ENCODE measurements at places on chromosomes 7 and 10.

- DNase-seq, result peak; percentile 43
Observed at GRCh38 chr7:100119970-100120732, 717 bp downstream of the CNPY4 start.

GRCh38 chr7:2517026-2517425 is 2.5 kb upstream of the LFNG start:
- no peak for DNase-seq

- DNase-seq, result no peak
Observed at GRCh38 chr10:116848944-116849247, 403 bp upstream of the ENO4 start.

DNA sequence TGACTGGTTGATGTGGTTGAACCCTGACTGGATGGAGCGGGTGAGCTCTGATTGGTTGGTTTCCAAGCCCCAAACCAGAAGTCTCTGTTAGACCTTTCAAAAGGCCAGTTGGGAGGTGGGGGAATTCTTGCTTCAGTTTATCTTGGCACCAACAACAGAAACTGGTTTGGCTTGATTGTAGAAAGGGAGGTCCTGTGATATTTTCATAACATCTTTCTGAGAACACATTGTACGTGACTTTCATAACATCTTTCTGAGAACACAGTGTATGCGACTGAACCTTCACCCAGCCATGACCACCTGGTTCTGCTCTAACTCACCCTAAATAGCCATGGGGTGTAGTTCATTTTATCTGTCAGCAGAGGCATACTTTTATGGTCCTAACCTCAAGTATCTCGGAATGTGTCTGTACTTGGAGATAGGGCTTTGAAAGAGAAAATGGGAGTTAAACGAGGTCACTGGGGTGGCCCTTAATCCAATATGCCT is 88.3 kb downstream of the GALNT17 start:
- DNase-seq, result no peak

DNA sequence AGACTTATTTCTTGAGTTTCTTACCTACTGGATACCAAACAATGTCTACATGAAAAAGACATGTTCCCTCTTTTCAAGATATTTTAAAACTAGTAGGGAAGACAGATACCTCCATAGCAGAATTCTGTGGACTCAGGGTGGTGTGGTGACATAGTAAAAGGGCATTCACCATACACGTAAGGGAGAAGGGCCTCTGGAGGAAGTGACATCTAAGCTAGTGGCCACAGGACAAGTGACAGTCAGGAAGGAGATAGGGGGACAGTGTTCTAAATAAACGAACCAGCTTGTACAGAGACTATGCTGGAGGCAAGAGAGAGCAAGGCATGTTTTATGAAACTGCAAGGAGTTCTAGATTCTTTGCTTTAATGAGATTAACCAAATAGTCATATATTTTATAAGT is 321.7 kb upstream of the LRGUK start:
- DNase-seq, result no peak

GRCh38 chr10:123205041-123205440 is 50.8 kb downstream of the BUB3 start:
- no peak for DNase-seq

DNA sequence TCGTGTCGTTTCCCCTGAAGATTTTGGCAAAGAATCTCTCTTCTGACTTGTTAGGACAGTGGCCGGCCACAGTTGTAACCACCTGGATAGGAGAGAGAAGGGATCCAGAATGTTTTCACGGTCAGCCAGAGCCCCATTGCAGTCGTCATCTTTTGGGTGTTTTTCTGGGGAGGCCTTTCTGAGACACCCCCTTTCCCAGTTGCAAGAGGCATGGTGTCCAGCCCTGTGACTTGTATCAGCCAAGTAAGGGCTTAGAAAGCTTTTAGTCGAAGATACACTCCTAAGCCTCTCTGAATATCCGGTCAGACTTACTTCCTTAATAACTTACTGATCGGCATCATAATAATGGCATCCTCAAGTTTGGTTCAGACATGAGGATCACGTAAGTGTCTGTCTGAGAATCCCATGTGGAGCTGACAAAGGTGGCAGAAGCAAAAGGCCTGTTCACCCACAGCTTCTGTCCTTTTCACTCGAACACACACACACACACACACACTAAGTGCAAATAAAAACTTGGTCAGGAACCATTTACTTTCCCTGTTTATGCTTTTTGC is 435.7 kb upstream of the GALNT17 start:
- no peak for DNase-seq

DNA sequence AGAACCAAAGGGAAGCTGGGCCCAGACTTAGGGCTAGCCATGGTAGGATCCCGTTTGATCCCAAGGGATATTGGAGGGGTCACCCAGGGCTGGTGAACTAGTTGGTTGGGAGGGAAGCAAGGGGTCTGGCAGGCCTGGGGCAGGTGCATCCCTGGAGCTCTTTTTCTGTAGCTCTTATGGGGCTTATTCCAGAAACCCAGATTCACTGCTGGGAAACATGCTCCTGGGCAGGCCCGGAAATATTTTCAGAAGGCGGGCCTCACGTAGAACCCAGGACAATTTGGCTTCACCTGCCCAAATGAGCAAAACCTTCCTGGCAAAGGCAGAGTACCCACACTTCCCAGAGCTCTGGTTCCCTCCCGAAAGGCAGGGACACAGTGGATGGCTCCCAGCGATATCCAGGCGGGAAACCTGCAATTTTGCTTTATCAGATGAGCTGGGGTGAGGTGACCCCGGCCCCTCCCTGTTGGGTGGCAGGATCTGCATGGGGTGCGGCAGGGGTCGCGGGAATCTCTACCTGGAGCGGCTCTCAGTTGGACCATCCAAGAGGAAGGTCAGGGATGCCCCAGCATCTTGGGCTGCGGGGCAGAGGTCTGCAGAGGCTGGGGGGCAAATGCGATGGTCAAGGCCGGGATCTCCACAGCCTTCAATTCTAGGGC is 533.9 kb downstream of the TCERG1L start:
- no peak for DNase-seq

GRCh38 chr7:158124671-158125079 is 462.9 kb downstream of the PTPRN2 start:
- no peak for DNase-seq

GRCh38 chr10:89053555-89053954 is 63.0 kb downstream of the FAS start:
- no peak for DNase-seq

DNA sequence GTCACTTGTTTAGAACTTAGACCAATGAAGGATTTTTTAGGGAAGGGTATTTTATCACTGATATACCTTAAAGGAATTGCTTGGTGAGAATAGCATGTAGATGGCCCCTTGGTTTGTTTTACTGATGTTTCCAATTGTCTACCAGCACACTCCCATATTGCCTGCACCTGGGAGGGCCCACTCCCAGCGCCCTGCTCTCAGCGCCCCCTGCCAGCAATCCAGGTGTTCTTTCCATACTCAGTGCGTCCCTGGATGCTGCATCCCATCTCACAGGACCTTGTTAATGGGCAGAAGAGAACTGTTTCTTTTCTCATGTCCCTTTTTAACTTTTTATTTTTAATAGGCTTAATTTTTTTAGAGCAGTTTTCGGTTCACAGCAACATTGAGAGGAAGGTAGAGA is 24.1 kb upstream of the SFRP5 start:
- no peak for DNase-seq

GRCh38 chr10:107497024-107497423 is 332.5 kb upstream of the SORCS1 start:
- no peak for DNase-seq

- DNase-seq, result no peak
Observed at GRCh38 chr7:90455163-90456030, 14.0 kb upstream of the PTTG1IP2 start.

DNA sequence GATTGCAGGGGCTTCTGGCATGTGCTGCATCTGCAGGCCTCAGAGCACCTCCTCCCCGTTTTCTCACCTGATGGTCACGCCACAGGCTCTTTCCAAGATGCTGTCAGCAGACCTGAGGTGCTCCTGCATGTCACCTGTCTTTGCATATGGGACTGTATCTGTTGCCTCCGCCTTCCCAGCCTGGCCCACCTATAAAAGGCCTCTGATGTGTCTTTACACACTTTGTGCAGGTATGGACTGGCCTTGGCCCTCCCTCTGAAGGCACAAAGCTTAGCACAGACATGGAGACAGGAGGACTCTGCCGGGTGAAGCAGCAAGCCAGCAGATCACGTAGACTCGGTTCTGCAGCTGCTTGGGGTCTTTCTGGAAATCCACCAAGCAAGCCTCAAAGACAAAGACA is 220.9 kb upstream of the PPP2R2D start:
- no peak for DNase-seq

GRCh38 chr10:68462536-68462935 is 9.2 kb downstream of the DNA2 start:
- no peak for DNase-seq

DNA sequence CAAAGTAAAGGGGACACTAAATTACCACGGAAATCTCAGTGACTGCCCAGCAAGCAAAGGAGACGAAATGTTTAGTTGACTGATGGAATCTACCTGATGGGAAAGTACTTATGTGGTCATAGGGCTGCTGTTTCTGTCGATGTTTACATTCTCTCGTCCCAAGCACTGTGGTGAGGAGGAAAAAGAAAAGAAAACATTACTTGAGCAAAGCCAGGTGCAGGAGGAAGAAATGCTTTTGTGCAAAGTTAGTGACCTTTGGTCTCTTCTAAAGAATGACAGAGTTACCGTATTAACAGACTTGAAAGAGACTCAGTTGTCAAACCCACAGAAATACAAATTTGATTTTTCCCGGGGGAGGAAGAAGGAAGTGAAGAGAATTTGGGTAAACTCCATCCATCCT is 43.3 kb upstream of the FMC1 start:
- DNase-seq, result no peak

GRCh38 chr10:61898435-61898778 is 3.1 kb upstream of the ARID5B start:
- no peak for DNase-seq

- DNase-seq, result no peak
Observed at GRCh38 chr7:44273681-44274622, 51.4 kb downstream of the CAMK2B start.

- DNase-seq, result no peak
Observed at GRCh38 chr7:47371733-47372368, 210.1 kb downstream of the TNS3 start.

- DNase-seq, result no peak
Observed at GRCh38 chr7:121578669-121579068, 182.6 kb upstream of the FAM3C start.

GRCh38 chr10:8060704-8061121 is 6.2 kb downstream of the GATA3 start:
- no peak for DNase-seq

DNA sequence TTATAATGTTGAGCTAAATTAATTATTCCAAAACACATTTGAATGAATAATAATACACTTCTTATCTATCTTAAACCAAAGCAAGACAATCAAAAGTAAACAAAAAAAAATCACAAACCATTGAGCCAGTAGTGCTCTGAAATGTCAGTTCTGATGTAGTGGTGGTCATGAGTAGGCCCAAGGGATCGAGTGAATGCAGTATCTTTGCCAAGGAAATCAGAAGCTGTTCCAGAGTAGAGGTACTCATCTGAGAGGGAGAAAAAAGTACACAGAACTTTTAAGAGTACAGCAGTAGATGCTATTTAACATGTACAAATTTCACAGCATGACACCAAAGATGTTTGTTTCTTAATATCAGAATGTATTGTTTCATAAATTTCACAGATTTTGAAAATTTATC is 121.5 kb downstream of the SEMA3D start:
- no peak for DNase-seq

Data from activated CD4-positive, CD25-positive, alpha-beta regulatory T cell (primary cell).